ENCODE measurements at places on chromosomes 16 and 17.

DNA sequence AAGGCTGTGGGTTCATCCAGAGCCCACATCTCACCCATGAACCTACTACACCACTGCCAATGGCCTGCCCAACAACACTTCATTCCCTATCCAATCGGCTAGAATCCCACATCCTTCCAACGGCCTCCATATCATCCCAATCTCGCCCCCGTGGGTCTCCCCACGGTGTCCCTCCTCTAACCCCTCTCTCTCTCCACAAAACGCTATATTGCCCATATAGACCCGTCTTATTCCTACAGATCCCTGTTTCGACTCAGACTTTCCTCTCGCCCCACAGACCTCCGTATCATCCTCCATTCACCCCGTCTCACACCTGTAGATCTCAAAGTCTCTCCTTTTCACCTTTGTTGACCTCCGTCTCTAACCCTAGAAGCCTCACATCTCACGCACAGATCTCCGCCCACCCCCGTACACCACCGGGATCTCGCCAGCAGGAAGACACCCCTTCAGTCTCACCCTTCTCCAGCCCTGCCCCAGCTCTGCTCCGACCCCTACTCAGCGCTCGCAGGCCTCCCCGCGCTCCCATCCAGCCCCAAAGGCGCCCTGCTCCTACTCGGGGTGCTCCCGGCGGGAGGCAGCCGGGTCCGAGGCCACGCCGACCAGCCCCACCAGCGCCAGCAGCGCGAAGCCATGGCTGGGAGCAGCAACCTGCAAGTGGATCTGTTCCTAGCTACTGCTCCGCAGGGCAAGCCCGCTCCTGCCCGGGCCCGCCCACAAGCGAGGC is at the start of gene FDXR:
Gene FDXR (minus strand): TSS at position 682 of the 724 bp plus-strand sequence. CDS start 50 bp downstream, at position 632.
- DNase-seq: no peak

DNA sequence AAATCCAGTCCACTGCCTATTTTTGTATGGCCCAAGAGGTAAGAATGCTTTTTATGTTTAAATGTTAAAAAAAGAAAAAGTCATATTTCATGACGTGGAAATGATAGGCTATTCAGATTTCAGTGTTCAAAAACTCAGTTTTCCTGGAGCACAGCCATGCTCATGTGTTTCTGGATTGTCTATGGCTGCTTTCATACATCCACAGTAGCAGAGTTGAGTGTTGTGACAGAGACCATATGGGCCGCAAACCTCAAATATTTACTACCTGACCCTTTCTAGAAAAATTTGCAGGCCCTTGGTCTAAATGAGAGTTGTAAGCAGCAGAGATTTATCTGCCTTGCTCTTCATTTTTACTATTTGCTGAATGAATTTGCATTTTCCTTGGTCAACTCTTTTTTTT is 264.1 kb downstream of the CBLN1 start:
- no peak for DNase-seq

DNA sequence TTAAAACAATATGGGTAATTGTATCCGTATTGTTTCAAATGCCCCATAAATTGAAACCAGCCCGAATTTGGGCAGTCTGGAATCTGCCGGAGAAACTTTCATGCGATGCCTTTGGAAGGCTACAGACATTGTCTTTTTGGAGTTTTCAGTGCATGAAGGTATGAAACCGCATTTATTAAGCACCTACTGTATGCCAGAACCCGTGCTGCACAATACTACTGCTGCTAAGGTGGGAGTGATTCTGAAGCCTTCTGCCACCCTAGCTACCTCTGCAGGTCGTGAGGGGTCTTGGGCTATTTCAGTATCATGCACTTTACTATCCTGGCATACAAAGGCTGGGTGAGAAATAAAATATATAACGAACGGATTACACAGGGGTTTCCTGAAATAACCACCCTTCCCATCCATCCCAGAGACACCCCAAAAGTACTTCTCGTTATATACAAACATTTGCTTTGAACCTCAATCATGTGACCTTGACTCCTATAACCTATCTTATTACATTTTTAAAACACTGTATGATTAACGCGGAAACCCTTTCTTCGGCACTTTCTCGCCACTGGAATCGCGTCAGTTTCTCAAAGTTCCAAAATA is 1.0 kb upstream of the MSI2 start:
- DNase-seq: no peak

GRCh38 chr16:67063008-67063407 is 34.1 kb downstream of the CBFB start:
- no peak for DNase-seq

DNA sequence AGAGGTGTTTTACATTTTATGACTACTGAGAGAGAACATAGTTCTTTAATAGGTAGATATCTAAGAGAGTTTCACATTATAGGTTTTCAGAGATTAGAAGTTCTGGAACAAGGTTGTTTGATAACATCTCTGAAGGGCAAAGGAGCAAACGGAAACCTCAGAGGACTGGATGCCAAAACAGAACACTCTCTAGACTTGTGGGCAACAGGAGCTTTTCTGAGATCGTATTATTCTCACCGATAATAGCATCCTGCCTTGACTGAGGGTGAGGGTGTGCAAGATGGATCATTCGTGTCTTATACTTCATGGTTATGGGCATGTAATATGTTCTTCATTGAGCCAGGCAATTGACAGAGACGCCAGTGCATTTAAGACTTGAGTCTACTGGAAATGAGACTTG is 234.8 kb downstream of the IRX3 start:
- no peak for DNase-seq

DNA sequence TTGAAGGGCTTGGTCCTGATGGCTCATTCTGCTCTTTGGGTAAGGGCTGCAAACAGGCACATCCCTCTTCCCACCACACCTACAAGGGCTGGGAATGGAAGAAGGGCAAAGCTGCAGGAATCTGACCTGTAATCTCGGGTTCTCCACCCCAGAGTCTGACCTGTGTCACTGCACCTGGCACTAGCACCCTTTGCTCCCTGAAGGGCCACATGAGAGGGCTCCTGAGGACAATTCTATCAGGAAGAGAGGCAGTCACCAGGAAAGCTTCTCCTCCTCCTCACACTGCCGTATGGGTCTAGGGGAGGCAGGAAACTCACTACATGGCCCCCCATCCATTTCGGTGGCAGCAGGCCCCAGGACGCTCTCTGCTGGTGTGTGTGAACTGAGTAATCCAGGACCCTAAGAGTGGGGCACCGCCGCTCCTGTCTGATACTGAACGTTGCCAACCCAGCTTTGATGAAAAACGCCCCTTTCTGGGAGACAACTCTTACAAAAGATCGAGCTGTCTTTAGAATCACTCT is 26.4 kb downstream of the TTLL6 start:
- DNase-seq: no peak

- DNase-seq: no peak
These were observed 573 bp downstream of the CHST6 start for GRCh38 chr16:75494661-75495075.
